ENCODE measurements at places on chromosomes 7 and 10.

GRCh38 chr10:68235581-68235980, 3.7 kb upstream of the ATOH7 start:
- DNase-seq: no peak

DNA sequence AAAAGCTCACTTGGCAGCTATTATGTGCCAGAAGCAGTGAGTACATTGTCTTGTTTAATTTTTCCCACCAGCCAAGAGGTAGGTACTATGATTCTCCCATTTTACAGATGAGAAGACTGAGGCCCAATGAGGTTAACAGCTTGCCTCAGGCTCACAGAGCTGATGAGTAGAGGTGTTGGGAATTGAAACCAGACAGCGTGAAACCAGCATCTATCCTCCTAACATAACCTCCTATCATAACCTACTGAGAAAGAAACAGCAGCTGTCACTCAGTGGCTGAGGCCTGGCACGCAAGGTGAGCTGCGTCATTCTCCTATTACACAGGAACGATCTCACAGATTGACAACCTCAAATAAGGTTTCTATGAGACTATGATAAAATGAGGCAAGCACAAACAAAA, 6.2 kb downstream of the PYROXD2 start:
- DNase-seq: no peak

DNA sequence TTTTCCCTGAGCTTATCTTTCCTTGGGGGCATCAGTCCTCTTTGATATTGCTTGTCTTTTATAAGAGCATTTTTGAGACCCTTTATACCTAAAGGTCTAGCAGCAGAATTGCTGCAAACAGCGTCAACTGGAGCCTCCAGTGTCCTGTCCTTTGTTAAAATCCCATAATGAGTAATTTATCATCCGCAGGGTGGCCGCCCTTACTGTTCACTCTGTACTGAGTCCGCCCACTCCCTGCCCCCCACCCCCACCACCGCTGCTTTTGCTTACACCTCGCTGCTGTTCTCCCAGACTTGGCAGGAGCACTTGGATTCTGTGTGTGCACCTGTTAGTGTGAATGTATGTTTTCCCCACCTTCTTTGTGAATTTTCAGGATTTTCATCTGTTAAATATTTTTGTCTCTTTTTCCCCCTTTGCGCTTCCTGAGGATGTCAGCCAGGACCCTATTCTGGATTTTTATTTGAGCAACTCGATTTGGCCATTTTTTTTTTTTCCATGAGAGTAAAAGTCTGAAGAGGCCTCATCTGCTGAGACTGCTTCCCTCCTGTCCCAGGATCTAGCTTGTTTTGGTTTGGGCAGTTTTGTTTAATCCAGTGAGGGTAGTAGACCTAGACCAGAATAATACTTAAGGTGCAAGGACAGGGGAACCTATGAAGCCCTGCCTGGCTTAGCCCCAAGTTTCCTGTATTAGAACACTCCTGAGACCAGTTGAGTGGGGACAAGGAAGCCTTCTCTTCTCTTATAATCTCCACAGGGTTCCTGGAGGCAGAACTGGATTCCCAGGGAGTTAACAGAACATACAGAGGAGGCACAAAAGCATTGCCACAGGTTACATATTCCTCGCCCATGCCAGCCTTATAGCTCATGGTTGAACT, 8.2 kb downstream of the AGFG2 start:
- DNase-seq: no peak

DNA sequence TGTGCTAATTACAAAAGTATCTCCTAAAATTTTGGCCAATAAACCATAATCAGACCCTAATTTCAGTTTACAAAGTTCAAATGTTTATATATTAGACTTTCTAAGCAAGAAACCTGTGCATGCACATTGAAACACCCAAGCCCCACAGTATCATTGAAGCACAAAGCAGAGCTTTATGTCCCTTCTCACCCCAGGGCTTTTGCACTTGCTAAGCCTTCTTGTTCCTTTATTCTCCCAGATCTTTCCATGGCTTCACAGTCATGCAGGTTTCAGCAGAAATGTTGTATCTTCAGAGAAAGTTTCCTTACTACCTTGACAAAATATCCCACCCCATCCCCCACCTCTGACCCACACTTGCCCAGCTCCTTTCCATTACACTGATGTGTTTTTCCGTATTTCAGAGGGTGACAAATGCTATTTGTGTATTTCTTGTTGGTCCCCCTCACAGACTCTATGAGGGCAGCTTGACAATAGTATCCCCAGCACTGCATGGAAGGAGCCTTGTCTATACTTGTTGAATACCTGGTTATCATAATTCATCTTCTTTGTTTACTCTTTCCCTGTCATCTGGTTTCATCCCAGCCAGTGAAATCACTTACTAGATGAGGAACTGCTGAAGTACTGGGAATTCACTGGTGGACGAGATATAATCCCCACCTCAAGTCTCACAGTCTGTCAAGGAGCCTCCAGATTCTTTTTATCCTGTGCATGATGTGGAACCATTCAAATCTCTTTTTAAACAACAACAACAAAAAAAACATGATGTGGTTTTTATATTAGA, 24.0 kb upstream of the PCGF5 start:
- DNase-seq: no peak

- DNase-seq: no peak
Observed at GRCh38 chr7:87456247-87456646, 19.2 kb downstream of the ABCB4 start.

DNA sequence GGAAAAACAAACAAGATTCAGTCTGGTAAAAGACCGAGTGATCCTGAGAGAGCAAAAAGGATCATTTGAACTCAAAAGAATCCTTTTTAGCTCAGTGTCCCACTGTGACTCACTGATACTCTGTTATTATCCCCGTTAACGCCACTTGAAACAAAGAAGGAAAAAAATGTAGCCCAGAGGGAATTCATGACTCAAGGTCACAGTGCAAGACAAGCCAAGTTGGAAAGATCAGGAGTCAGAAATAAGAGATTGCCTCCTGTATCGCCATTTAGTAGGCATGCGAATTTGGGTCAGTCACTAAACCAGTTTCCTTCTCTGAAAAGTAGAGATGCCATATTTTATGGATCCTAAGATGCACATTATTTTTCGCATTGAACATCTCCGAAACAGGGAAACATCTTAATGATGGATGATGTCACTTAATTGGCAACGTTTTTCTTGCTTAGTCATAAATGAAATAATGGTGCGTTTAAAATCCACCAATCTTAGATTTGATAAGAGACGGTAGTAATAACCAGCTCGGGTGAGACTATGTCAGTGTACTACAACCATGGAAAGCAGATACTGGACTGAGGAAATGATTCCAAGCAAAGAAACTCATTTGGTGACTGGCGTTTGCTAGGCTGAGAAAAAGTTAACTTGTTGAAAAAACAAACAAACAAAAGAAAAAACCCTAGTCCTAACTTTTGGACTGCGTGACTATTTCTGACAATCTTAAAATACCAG, 502.0 kb upstream of the CELF2 start:
- no peak for DNase-seq

GRCh38 chr10:119233821-119234220, 26.4 kb downstream of the GRK5 start:
- DNase-seq: no peak

DNA sequence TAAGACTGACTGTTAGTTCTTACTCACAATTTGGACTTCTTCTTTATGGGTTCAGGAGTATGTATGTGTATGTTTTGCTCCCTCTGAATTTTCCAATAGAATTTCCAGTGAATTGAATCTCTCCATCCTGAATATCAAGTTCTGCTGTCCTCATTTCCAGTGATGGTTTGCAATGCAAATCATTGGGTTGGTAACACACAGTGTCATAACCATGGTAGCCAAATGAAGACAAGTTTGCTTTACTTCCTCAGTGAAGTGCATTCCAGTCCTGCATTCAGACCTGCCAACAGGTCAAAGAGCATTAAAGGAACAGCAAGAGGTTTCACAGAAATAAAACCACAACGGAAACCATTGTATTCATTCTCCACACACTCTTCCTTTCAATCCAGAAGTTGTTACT, 15.2 kb downstream of the ITPRID1 start:
- no peak for DNase-seq

GRCh38 chr10:126315494-126316177, 72.6 kb downstream of the ADAM12 start:
- no peak for DNase-seq

- no peak for DNase-seq
Observed at GRCh38 chr7:17516771-17517170, 218.3 kb downstream of the AHR start.

DNA sequence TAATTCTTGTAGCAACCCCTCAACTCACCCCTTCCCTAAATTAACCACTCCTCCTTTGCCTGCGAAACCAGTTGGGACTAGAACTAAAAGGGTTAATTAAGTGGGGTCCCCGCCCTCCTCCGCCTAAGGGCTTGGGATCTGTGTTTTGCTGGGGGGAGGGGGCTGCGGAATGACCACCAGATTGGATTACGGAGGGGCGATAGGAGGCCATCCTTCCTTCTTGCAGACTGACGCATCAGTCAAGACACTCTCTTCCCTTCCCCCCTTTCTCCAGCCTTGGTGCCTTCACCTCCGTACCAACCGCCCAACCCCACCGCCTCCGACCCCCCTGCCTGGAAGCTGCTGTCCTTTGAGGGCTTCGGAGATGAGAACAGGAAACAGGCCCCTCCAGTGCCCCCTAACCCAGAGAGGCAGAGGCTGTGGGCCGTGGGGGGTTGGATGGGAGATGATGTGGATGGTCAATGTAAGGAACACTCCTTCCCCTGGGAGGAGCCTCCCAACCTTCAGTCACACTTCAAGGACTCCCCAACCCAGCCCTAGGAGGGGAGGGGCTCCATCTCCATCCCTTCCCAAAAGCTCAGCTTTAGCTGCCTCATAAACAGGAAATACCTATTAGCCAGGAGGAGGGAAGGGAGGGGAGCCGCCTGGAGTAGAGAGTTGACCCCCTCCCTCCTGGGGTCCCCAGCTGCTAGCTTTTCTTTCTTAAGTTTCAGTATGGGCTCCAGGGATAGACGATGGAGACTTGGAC, 997 bp upstream of the LDB1 start:
- DNase-seq: no peak

DNA sequence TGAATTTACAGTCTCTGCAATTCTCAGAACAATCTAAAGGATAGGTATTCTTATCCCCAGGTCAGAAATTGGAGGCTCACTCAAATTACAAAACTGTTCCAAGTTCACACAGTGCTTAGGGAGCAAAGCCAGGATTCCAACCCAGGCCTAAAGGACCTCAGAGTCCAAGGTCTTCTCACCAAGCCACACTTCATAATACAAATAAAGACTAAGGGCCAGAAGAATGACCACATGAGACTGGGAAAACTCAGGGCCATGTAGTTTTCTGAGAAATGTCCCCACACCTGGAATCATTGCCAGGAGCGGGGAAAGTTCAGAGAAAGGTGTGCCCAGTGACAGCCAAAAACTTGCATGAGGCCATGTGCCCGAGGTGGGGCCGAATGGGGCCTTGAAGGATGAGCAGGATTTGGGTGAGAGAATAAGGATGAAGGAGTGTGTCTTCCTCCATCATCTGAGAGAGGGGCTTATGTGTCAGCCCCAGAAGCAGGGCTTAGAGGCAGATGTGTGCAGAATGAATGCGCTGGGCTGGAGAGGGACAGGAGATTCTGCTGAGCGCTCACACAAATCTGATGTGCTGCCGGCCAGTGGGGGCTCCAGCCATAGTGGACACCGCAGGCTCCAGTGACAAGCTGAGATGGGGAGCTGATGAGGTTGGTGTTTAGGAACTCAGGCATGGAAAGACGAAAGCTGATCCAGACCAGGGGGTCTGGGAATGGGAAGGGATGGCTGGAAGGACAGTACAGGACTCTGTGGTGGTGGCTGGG, 35.9 kb downstream of the BLNK start:
- no peak for DNase-seq

DNA sequence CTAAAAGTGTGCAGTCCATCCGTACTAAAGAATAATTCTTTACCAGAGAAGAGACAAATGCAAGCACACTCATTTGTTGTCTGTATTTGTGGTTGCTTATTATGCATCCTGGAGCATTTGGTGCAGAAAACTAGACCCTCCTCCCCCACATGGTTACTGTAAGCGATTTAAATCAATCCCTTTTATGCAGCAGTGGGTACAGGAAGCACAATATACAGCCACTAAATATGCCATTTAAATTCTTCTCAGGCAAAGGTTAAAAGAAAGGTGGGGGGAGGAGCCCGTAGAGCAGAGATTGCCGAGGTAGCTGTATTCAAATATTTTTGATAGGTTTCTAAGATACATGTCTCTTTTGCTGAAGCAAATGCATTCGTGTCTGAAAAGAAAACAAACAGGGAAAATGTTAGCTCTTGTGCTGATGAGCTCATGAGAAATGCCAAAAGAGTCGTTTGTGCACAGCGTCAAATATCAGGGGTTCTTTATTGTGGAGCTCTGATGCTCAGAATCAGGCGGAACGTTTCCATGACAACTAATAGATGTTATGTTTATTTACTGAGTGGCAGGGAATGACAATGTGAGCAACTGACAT, 131.3 kb upstream of the NPVF start:
- DNase-seq: no peak

- DNase-seq: no peak
Observed at GRCh38 chr7:21939136-21939857, 6.4 kb downstream of the CDCA7L start.

DNA sequence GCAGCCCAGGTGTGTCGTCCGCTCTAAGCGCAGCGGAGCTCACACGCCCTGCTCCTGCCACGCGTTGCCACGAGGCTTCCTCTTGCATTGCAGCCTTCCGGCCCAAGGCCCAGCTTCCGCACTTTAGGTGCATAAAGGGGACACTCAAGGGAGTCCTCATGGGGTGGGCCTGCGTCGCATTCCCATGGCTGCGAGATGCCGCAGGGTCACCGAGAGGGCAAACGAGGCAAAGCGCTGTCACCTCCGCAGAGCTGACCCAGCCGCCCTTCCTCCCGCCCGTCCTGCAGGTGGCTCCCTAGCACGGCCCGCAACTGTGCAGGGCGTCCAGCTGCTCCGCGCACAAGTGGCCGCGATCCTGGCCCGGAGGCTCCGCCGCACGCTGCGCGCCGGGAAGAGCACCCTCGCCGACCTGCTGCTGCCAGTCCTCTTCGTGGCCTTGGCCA, 283.5 kb downstream of the ABCA13 start:
- no peak for DNase-seq

GRCh38 chr10:69740126-69740525, 61.6 kb upstream of the COL13A1 start:
- DNase-seq: no peak

GRCh38 chr10:22999942-23000341, 72.1 kb downstream of the ARMC3 start:
- DNase-seq: no peak

- DNase-seq: no peak
Observed at GRCh38 chr10:31004611-31005193, 27.0 kb downstream of the ZNF438 start.

GRCh38 chr7:38740041-38740440, 108.9 kb upstream of the AMPH start:
- no peak for DNase-seq

DNA sequence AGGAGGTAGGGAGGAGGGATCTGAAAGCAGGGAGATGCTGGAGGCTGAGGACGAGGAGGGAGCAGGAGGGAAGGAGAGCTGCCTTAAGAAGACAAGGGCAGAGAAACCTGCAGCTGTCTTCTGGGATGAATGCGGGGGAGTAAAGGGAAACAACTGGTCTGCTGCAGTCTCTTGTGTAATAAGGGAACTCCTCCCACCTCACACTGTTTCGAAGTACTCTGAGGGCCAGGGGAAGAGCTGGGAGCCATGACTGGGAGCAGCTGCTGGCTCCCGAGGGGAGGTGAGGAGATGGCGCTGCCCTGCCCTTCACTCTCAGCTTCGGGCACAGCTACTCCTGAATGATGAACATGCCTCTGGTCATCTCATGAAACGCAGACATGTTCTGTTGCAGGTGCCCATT, 65.1 kb downstream of the CLEC2L start:
- no peak for DNase-seq

GRCh38 chr7:25863729-25864110, 288.3 kb upstream of the NFE2L3 start:
- no peak for DNase-seq

GRCh38 chr7:86939197-86939814, 120.1 kb downstream of the ELAPOR2 start:
- no peak for DNase-seq
